ENCODE measurements at places on chromosomes 5 and 9. TPM values are rescaled to one million over a fixed set of nuclear protein-coding genes. Genes with fewer than 3 reads are reported as not detected.
A peak's percentile ranks its signal among the peaks of the same experiment; 100 is the strongest.

The SARDH gene
- total RNA-seq: 11.5 TPM

DNA sequence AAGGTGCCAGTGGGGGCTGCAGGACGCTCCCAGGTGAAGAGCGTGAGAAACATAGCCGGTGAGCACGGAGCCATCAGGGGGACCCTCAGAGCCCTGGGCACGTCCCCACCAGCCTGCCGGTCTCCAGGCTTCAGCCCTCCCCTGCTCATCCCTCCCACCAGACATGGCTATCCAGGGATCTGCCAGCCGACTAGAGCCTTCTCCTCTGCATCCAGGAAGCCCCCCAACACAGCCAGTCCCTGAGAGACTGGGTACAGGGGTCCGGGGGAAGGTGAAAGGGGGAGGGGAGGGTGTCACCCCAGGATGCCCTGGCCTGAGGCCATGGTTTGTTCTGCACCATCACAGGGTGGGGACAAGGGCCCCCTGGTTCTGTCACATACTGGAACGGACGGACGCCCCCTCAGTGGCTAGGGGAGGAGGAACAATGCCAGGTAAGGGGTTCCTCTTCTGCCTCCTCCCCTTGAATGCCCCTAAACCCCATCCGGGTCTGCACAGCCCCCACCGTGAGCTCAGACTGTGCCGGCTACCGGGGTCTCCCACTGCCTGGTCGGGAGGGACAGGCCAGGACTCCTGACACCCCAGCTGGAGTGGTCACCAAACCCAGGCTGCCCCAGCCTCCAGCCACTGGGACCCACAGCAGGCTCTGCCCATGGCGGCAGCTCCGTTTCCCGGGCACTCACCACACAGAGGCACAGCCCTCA, 34.3 kb downstream of the NACC2 start:
- no peak for DNase-seq

- DNase-seq: no peak
Measured at GRCh38 chr9:134937566-134938345, 20.0 kb upstream of the FCN1 start.

DNA sequence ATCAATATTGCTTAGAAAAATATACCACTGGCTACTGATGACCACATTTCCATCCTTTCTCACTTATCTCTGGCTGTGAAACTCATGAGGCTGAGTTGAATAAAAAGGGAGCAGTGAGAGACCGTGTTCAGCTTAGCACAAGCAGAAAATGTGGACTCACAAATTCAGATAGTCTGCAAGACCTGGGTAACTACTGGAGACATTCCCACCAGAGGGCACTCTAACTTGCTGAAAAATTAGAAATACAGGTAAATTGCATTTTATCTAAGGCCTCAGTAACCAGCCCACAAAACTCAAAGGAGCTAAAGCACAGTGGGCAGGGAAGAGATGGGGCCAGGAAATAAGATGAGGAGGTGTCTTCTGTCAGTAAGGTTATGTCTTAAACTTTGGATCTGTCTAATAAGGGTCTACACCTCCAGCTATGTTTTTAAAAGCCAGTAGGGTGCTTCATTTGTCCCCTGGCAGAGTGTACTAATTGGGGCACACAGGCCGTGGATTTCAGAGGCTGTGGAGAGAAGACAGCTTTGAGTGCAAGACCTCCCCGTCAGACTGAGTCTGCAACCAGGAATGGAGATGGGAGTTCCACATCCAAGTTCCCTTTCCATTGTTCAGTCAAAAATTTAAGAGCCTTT, 8.7 kb upstream of the NDUFB6 start:
- DNase-seq: peak; percentile 77

GRCh38 chr5:15926586-15926985, 253.0 kb downstream of the MARCHF11 start:
- no peak for DNase-seq
